ENCODE measurements at places on chromosomes 2 and 18.

DNA sequence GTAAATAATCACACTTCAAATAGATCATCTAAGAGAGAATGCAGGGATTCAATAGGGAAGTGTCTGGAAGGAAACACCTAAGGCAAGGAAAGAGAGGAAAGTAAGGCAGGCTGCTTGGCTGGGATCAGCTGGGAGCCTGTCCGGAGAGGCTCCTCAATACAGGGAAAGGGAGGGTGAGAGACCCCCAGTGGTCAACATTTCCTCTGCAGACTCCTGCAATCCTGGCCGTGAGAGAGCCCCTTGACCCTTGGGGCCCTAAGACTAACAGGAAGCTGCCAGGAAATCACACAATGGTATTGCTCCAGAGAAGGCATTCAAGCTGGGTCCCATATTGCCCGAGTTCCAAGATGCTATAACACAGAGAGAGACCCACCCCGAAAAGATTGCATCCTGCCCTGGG, 549.4 kb downstream of the NYAP2 start:
- no peak for DNase-seq

- DNase-seq = peak; percentile 88
Measured at GRCh38 chr2:161122772-161123530, 37.3 kb upstream of the TANK start.

- DNase-seq = no peak
Measured at GRCh38 chr2:102686479-102687439, 67.4 kb downstream of the SLC9A2 start.

DNA sequence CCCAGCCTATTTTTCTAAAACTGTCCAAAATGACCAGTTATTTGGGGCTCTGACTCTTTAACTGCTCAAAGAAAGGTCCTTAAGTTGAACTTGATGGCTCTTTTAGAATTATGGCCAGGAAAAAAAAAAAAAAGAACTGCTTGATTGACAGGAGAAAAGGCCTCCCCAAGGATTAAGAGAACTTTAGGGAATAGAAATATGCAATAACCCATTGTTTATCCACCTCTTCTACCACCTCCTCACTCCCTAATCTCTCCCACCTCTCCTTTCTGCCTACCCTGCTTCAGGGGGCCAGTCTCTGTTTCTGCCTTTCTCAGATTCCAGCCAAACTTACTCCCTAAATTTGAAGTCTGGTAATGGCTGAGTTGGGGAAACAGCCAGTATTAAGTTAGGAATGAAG, 5.7 kb upstream of the STRN start:
- no peak for DNase-seq

DNA sequence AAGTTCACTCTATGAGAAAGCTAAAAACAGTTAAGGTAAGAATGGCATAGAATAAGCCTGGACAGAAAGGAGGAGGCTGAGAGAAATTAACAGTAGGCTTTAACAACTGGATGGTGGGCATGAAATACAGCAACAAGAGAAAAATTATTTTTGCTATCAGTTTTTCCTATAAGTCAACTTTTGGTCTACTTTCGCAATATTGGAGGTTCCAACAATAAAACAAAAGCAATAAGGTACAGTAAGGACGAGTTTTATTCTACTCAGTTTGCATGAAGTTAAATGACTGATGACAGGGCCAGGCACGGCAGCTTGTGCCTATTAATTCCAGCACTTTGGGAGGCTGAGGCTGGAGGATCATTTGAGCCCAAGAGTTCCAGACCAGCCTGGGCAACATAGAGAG, 17.3 kb downstream of the RAB1A start:
- DNase-seq = no peak

- DNase-seq = no peak
Measured at GRCh38 chr2:151953467-151953866, 125.2 kb upstream of the ARL5A start.

DNA sequence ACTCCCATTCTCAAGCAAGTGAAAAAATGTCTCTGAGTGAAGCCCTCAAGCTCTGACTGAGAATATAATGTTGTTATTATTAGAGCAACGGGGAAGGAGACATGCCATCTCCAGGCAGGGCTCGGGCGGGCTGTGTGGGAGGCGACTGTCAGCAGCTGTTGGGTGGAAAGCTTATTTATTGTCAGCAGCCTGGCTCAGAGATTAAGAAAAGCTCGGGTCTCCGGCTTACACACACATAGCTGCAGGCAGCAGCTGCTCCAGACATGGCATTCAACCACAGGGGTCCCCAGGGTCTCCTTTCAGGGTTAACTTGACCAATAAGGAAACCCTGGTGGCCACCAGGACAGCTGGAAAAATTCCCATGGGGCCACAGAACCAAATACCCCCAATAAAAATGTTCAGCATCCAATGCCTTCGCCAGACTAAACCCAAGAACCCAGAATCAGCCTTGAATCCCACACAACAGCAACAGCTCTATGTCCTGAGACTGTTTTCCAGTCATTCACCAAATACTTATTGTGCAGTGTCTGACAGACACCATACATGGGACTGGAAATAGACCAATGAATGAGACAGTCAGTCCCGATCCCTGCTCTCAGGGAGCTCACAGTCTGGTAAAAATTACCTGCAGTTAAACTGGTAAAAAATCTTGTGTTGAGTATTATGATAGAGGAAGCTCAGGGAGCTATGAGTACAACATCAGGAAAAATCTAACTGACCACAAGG, 70.5 kb upstream of the RTN4 start:
- DNase-seq = no peak

- DNase-seq = peak; percentile 97
Measured at GRCh38 chr18:57846258-57846657, 43.1 kb upstream of the ATP8B1 start.

GRCh38 chr2:180647221-180647620, 333.2 kb upstream of the UBE2E3 start:
- no peak for DNase-seq

DNA sequence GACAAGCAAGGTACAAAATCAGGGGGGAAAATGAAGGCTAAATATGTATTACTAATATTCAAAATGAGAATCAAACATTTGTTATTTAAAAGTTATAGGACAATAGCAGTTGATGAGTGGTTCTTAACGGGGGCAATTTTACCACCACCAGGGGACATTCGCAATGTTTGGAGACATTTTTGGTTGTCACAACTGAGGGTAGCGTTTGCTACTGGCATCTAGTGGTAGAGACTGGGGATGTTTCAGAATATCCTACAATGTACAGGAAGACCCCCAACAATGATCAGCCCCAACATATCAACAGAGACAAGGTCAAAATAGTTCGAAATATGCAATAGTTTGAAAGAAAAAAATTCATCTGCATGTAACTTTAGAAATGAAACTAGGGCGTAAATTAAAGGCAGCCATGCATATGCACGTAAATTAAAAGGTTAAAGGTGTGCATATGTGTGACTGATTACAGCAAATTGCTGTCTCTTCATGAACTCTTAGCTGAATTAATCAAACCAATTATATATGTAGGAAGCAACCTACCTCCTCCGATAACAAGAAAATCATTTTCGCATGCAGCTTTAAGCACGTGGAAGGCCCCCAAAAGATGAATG, 61.2 kb upstream of the CUL3 start:
- DNase-seq = peak; percentile 10

- no peak for DNase-seq
Measured at GRCh38 chr2:219844401-219845091, 217.1 kb downstream of the SLC4A3 start.

DNA sequence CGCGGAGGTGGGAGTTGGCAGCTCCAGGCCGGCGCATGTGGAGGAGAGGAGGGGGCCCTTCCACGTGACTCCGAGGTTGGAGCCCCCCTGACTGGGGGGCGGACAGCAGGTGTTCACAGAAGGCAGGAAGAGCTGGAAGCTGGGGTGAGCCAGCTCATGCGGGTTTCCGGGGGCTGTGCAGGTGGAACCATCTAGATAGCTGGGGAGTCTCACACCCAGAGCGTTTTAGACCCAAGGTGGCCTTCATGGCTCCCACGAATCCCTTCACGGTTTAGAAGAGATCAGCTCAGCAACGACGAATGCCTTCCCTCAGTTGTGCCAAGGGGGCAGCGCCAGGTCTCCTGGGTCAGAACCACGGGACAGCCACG, 740.5 kb upstream of the SALL3 start:
- DNase-seq = no peak

DNA sequence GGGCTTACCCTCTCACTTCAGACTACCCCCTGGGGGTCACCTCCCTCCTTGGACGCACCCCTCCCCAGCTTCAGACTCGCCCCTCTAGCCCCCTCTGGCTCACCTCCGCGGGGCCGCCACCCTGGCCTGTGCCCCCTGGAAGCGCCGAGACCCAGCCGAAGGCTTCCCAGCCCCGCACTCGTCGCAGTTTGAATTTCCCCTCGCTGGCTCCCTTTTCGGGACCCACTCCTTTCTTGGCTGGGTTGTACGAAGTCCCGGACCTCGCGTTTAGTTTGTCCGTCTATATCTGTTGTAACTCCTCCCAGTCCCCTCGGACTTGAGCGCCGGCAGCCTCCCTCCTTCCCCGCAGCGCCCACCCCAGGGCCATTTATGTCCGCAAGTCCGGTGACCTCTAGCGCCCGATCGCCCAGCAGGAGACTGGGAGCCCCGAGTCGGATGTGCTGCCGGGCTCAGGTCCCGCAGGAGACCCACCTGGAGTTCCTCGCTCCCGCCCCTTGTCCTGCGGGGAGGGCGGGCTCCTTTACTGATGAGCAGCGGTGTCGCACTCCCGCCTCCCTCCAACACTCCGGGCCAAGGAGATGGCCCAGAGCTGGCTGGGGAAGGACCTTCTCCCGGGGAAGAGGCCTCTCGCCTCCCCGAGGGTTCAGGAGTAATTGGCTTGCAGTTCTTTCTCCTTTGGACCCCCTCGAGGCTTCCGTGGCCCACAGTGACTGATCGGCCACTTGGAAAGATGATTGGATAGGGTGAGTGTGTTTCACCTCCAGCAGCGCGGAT, 692 bp upstream of the RAX start:
- no peak for DNase-seq

- DNase-seq = no peak
Measured at GRCh38 chr2:154952346-154952980, 254.0 kb downstream of the KCNJ3 start.

GRCh38 chr2:217370391-217370790, 510.5 kb upstream of the TNP1 start:
- DNase-seq = peak; percentile 99

GRCh38 chr18:22180722-22181121, 11.3 kb downstream of the GATA6 start:
- no peak for DNase-seq

GRCh38 chr2:68253219-68254068, 1.1 kb upstream of the PPP3R1 start:
- DNase-seq = peak; percentile 34

DNA sequence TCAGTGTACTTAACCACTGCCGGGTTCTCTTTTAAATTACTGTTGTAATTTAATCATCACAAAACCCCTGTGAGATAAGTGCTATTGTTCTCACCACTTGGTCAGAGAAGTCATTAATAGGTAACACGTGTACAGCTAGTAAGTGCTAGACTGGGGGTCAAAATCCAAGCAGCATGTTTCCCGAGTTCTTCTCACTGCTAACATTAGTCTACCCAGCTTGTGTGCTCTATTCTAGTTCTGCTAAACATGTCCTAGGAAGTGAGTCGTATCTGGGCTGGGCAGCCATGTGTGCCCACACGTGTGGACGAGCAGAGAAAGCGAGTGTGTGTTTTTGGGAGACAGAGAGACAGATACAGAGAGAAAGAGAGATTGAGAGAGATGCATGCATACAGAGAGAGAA, 94.1 kb downstream of the BIN1 start:
- DNase-seq = no peak

DNA sequence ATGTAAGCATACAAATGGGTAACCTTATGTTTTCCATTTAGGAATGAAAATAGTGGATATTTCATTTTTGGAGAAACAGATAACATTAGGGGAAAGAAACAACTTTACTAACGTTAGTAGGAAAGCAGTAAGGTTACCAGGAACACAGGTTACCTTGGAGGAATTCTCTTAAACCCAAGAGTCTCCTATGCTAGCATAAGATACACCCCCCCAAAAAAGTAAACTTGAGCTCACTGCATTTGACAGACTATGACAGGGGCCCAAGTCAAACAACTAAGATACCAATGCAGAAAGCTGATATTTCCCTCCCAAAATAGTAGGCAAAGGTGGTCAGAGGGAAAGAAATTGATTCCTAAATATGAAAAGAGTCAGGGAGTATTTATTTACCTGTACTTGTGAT, 656.9 kb downstream of the DSC3 start:
- DNase-seq = no peak

DNA sequence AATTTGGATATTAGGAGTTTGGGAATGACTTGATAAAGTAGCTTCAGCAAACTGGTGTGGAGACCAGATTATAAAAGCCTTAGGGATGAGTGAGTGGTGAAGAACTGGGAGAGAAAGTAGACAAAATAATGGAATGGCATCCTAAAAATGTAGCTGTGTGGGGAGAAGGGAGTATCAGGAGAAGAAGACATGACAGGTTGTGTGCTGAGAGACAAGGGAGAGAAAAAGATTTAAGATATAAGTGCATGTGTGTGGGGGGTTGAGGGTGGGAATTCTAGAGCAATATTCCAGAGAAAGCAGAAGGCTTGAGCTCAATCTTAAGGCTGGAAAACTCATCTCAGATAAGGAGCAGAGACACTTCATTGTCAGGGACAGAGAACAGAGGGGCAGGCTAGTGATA, 159.5 kb downstream of the HNMT start:
- no peak for DNase-seq

- no peak for DNase-seq
Measured at GRCh38 chr2:95053543-95053942, 28.0 kb downstream of the MAL start.

- DNase-seq = peak; percentile 12
Measured at GRCh38 chr18:44682201-44682870, 1.6 kb downstream of the SETBP1 start.

- DNase-seq = no peak
Measured at GRCh38 chr2:74528600-74529356, 728 bp downstream of the AUP1 start.

GRCh38 chr2:17658251-17658843, 95.3 kb downstream of the SMC6 start:
- peak; percentile 46 for DNase-seq

GRCh38 chr2:156590085-156590739, 154.0 kb downstream of the GPD2 start:
- no peak for DNase-seq

- DNase-seq = no peak
Measured at GRCh38 chr2:178448968-178449661, 1.9 kb downstream of the PRKRA start.

- DNase-seq = no peak
Measured at GRCh38 chr2:35562488-35562887, 793.1 kb upstream of the CRIM1 start.

DNA sequence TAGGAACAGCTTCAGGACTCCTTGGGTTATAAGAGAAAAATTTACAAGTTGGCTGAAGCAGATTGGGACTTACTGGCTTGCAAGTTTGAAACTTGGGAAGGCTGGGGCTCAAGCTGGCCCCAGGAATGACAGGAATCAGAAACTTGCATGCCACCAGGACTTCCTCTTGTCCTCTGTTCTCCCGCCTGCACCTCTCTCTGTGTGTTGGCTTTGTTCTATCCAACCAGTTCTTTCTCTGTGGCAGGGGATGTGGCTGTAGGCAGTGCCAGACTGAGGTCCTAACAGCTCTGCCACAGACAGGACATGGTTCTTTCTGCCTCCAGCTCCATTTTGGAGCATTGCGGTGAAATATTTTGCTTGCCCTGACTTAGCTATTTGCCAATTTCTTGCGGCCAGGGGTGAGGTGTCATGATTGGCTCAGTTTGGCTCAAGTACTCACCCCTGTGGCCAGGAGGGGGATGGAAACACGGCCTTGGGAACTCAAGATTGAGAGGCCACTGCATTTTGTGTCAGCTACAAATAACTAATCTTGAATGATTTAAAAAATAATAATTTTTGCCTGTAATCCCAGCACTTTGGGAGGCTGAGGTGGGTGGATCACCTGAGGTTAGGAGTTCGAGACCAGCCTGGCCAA, 48.9 kb downstream of the MEP1B start:
- no peak for DNase-seq
